ENCODE measurements at places on chromosomes 16 and 17.

GRCh38 chr17:12877953-12878669 lies 88.8 kb downstream of the ARHGAP44 start:
- DNase-seq: no peak

- no peak for DNase-seq
Observed at GRCh38 chr17:77817953-77818352, 140.6 kb upstream of the TNRC6C start.

- DNase-seq: no peak
Observed at GRCh38 chr17:34525651-34526050, 53.7 kb upstream of the TMEM132E start.

GRCh38 chr16:54657709-54658102 lies 273.0 kb upstream of the IRX5 start:
- no peak for DNase-seq

GRCh38 chr16:10805334-10805733 lies 13.3 kb downstream of the TVP23A start:
- DNase-seq: no peak

DNA sequence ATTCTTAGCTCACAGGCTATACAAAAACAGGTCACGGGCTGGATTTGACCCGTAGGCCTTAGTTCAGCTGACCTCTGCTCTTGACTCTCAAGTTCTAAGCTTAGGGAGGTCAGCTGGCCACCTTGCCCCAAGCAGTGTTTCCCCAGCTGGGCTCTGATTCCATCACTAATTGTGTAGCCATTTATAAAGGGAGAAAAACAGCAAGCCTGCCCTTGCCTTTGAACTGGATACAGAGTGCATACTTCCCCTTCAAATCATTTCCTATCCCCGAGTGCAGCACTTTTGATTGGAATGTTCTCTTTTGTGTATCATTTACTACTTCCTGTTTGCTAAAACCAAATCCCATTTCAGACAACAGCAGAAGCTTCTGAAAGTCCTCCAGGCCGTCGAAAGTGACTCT lies 153.6 kb downstream of the KATNIP start:
- no peak for DNase-seq

- no peak for DNase-seq
Observed at GRCh38 chr16:66902648-66903543, 15.8 kb downstream of the CDH16 start.

GRCh38 chr16:66695935-66696668 lies 441 bp downstream of the CMTM4 start:
- no peak for DNase-seq

DNA sequence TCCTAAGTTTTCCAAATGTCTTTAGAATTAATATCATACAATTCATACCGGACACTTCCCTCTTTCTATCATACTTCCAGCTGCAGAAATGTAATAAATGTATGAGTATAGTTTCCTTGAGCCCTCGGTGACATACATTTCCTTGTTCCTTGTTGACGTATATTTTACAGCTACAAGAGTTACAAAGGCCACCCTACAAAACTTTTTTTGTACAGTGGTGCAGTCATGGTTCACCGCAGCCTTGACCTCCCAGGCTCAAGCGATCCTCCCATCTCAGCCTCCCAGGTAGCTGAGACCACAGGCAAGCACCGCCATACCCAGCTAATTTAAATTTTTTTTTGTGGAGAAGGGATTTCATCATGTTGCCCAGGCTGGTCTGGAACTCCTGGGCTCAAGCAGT lies 7.2 kb upstream of the DUS1L start:
- DNase-seq: no peak

DNA sequence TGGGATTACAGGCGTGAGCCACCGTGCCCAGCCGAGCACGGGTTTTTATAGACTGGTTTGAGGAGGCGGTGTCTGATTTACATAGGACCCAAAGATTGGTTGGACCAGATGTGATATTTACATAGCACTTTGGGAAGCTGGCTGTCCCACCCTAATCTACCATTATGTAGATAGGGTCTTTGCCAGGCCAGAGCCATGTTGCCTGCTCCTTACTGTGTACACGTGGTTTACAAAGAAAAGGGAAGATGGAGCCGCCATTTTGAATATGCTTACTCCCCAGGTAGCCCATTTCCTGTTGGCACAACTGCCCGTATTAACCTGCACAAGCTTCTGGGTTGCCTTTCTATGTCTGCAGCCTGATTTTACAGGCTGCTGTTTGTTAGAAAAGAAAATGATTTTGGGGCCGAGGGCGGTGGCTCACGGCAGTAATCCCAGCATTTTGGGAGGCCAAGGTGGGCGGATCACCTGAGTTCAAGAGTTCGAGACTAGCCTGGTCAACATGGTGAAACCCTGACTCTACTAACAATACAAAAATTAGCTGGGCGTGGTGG lies 89.9 kb upstream of the EEF2KMT start:
- no peak for DNase-seq

DNA sequence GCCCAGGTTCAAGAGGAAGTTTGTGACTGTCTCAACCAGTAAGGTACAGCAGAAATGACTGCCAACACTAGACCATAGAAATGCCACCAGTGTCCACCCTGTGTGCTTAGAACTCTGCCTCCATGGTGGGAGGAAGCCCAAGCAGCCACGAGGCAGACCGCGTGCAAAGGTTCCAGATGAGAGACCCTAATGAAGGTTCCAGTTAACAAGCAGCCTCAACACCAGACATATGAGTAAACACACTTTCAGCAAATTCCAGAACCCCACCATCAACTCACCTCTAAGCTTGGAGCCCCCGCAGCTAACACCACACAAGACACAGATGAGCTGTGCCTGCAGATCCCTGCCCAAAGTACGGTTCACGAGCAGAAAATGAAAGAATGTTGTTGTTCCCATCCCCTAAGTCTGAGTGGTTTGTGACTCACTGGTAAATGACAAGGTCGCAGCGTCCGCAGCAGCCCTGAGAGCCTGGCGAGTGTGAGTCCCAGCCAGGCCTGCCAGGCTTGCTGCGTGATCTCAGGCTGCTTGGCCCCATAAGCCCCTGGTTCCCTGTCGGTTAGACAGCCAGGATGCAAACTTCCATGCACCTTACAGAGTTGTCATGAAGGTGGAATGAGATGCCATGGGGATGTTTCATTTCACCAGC lies 193.7 kb downstream of the C16orf95 start:
- DNase-seq: no peak

GRCh38 chr16:12334071-12334470 lies 357.5 kb downstream of the SNX29 start:
- DNase-seq: no peak

DNA sequence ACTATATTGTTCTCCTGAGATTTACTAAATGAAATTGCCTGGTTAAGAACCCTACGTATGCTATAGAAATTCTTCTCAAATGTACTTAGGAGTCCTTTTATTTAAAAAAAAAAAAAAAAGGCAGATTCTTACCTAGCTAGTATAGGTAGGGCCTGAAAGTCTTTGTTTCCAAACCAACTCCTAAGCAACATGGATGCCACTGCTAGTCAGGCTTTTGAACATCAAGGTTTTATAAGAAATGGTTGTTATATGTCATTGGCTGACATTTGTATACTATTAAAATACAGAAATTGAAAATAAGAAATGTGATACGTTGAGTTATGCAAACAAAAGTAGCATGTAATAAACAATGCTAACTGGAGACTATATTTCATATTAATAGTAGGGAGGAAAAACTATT lies 1.2 kb downstream of the EVI2A start:
- DNase-seq: no peak

DNA sequence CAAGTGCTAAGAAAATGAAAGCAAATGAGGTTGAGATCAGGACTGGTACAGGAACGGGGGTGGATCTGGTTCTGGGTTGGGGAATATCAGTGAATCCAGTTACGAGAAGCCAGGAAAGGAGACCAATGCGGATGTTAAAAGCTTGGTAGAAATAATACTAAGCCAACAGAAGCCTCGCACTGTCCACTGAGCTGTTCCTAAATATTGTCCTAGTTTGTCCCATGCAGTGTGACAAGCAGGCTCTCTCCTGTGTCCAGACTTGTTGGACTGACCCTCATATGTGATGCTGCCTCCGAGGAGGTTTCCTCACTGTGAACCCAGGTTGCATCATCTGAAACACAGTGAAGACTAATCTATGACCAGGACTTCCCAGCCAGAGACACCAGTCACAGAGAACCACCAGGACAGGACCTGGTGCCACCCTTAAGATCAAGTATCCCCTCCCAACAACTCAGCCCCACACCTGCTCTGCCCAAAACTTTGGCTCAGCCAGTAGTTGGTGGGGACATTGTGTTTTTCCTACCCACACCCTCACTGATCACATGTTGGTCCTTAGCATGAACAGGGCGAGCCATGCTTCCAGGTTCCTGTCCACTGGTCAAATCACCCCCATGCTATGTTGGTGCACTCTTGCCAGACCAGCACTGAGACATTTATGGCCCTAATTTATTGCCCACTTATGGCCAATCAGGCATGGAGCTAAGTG lies 32.7 kb upstream of the SCNN1B start:
- DNase-seq: no peak

GRCh38 chr17:36072431-36073121 lies 8.5 kb downstream of the CCL18 start:
- peak; percentile 45 for DNase-seq

GRCh38 chr16:89246383-89246902 lies 28.9 kb downstream of the ZNF778 start:
- no peak for DNase-seq

DNA sequence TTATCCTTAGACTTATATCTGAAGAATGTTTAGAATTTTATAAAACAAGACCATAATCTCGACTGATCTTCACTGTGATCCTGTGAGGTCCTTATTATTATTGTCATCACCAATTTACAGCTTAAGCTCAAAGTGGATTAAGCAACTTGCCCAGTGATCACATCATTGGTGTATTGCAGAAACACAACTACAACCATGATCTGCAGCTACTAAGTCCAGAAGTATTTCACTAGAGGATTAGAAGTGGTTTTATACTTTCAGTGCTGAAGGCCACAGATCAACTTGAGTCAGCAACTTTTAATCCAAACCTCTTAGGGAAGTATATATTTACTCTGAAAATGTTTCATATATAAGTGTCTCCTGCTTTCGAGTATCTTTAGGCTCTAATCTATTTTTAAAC lies 624.3 kb upstream of the SOX9 start:
- DNase-seq: no peak

- no peak for DNase-seq
Observed at GRCh38 chr16:54417384-54417783, 130.8 kb upstream of the IRX3 start.

DNA sequence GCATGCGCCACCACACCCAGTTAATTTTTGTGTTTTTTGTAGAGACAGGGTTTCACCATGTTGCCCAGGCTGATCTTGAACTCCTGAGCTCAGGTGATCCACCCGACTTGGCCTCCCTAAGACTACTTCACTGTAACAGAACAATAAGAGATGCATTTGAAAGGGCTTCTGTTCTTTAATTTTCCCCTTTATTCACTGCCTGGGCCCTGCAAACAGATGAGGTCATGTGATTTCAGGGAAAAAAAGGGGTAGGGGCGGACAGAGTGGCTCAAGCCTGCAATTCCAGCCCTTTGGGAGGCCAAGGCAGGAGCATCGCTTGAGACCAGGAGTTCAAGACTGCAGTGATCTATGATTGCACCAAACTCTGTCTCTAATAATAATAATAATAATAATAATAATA lies 36.3 kb downstream of the TMEM114 start:
- DNase-seq: no peak

DNA sequence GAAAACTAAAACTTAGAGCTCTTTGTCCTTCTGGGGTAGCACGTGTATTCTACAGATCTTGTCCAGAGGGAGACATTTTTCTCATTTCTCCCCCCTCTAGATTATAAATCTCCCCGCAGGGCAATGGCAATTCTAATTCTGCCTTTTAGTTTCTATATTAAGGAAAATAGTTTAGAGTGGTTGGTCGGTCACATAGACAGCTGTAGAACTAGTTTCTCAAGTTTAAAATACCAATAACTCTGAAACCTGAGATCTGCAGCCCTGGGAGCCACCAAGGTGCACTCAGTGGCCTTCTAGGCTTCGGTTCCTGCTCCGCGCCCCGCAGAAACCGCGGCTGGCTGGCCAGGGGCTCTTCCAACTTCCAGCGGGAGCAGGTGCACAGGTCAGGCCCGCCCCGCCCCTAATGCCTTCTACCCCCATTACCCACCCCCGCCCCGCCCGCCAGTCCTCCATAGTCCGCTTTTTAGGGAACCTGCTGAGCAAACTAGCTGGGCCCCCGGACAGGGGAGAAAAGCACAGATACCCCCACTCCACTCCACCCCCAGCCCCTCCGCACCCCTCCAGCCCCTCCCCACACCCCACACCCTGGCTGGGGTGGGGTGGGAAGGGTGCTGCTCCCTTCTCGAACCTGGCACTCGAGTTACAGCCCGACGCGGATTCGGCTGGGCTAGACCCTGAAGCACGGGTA lies 431 bp downstream of the SLFN11 start:
- peak; percentile 15 for DNase-seq

- no peak for DNase-seq
Observed at GRCh38 chr17:6567528-6568183, 11.3 kb upstream of the PITPNM3 start.

GRCh38 chr17:79862238-79862637 lies 23.0 kb upstream of the CBX4 start:
- no peak for DNase-seq

GRCh38 chr16:85500220-85500619 lies 112.9 kb upstream of the GSE1 start:
- no peak for DNase-seq

- no peak for DNase-seq
Observed at GRCh38 chr16:72210555-72210954, 38.6 kb upstream of the PMFBP1 start.

DNA sequence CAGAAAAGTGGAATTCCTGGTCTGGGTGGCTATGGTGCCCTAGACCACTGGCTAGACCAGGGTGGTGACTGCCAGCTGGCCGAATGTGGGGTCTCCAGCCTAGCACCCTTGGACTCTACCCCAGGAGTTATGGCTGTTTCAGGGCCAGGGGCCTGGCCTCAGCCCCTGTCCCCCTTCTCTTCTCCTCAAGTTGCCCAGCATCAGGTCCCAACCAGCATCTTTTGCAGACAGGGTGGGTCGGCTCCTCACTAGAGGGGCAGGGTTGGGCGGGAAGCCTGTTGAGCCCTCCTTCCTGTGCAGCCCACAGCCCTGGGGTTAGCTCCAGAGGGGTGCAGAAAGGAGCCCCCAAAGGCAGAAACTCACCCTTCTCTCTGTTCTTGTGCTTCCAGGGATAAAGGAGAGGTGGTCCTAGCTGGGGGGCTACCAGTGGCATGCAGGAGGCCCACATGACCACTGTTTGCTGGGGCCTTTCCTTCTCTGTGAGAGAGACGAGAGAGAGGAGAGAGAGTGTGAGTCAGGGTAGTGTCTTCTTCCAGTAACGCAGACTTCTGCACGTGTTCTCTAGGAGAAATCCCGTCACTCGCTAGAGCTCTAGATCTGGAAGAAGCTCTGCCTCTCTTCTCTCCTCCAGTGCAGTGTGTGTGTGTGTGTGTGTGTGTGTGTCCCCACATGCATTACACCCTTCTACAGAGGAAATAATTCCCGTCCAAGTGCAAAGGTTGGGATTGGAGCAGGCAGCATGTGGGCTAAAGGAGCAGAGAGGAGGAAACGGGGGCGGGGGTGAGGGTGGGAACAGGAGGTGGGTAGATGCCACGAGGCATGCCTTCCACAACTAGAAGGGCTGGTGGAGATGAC lies 209.4 kb downstream of the SEC14L1 start:
- no peak for DNase-seq

GRCh38 chr16:28607116-28607623 lies 2.7 kb downstream of the SULT1A1 start:
- DNase-seq: no peak

All from stimulated activated CD4-positive, alpha-beta T cell treated with anti-CD3 and anti-CD28 coated beads, Interleukin-4, amount 100 ng/mL, for 1 hour (primary cell).